Stimulated activated effector memory CD8-positive, alpha-beta T cell treated with anti-CD3 and anti-CD28 coated beads, Interleukin-12 subunit alpha, Interleukin-12 subunit beta, amount 100 ng/mL, for 72 hours (primary cell): ENCODE measurements at places on chromosomes 1 and 21.

GRCh38 chr1:159686599-159687299 lies 27.6 kb downstream of the CRP start:
- DNase-seq = no peak

DNA sequence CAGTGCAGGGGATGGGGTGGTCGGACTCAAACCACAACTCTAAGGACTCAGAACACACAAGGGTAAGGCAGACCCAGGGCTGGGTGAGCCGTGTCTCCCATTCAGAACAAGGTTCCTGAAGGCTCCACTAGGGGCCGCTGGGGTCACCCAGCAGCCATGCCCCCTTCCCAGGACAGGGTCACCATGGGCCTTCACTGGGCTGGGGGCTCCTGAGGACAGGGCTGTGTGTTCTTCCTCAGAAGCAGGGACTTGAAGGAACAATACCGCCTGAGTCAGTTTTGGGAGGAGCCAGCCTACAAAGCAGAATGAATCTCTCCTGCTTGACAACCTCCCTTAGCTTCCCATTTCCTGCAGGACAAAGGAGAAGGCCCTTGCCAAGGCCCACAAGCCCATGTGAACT lies 15.4 kb downstream of the RIMS3 start:
- no peak for DNase-seq

DNA sequence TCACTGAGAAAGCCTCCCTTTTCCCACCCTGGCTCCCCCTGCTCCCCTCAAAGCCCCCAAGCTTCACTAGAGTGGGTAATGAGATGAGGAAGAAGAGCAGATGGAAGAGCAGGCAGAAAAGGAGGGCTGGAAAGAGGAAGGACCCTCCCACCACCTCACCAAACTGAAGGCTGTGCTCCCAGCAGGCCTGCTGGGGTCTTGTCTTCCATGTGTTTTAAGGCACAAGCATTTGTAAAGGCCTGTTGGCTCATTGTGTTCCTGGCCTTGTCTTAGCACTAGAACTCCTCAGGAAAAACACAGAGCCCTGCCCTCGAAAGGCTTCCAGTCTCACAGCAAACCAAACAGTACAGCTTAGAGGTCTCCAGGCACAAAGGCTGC lies 51.5 kb downstream of the TOMM20 start:
- DNase-seq = no peak

DNA sequence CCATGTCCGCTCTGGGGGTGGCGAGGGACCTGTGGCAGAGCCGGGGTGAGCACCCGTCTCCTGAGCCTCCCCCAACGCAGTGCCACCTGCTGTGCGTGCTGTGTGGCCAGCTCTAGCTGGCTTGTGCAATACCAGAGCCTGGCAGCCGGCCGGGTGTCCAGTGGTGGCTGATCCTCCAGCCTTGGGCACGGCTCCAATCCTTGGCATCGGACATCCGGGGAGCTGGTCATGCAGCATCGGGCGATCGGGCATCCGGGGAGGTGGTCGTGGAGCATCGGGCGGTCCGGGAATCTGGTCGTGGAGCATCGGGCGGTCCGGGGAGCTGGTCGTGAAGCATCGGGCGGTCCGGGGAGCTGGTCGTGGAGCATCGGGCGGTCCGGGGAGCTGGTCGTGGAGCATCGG lies 8.1 kb downstream of the SLX9 start:
- DNase-seq = no peak
